Placental epithelial cell (primary cell): ENCODE measurements at places on chromosomes 2 and 18. TPM values are rescaled to one million over a fixed set of nuclear protein-coding genes. Genes with fewer than 3 reads are reported as not detected.

The PCARE gene
- total RNA-seq, result under 0.01 TPM in 1 of 2 replicates, not detected in the other

The FAM110C gene
- total RNA-seq, result 2.4 and 3.5 TPM in 2 replicates

The IL1RN gene
- 5.1 and 9.2 TPM in 2 replicates for total RNA-seq

The COL5A2 gene
- total RNA-seq, result 146 and 246 TPM in 2 replicates

The ZBTB7C gene
- total RNA-seq, result 1.2 TPM in 1 of 2 replicates, not detected in the other

The CPO gene
- not detected in 2 replicates for total RNA-seq

The TUBA4B gene
- total RNA-seq, result not detected in 2 replicates

The INPP1 gene
- 6.5 and 7.1 TPM in 2 replicates for total RNA-seq

The CD226 gene
- total RNA-seq, result under 0.01 and 0.11 TPM in 2 replicates

The DES gene
- under 0.01 TPM in 1 of 2 replicates, not detected in the other for total RNA-seq

The STPG4 gene
- 1.2 and 2.9 TPM in 2 replicates for total RNA-seq

The FN1 gene
- 15,002 and 24,051 TPM in 2 replicates for total RNA-seq

The ZRANB3 gene
- total RNA-seq, result 4.3 and 5.3 TPM in 2 replicates

The ABCG8 gene
- not detected in 2 replicates for total RNA-seq

The DUSP2 gene
- 1.6 and 2.5 TPM in 2 replicates for total RNA-seq

The CFC1 gene
- total RNA-seq, result not detected in 2 replicates

The CRACDL gene
- total RNA-seq, result 0.65 and 0.79 TPM in 2 replicates

The EIPR1 gene
- 14.5 and 39.5 TPM in 2 replicates for total RNA-seq

The ST6GAL2 gene
- total RNA-seq, result under 0.01 TPM in 2 replicates

The GALNT5 gene
- total RNA-seq, result 9.0 and 16.5 TPM in 2 replicates

The DCTN1 gene
- 135 and 148 TPM in 2 replicates for total RNA-seq
